ENCODE measurements at places on chromosomes 11 and 22.

GRCh38 chr11:115321605-115322289, 182.5 kb downstream of the CADM1 start:
- DNase-seq = peak; percentile 32

- DNase-seq = no peak
These were observed 20.2 kb downstream of the MMP27 start for GRCh38 chr11:102685338-102685737.

GRCh38 chr11:65321828-65322485, 7.3 kb downstream of the CDC42EP2 start:
- DNase-seq = no peak

DNA sequence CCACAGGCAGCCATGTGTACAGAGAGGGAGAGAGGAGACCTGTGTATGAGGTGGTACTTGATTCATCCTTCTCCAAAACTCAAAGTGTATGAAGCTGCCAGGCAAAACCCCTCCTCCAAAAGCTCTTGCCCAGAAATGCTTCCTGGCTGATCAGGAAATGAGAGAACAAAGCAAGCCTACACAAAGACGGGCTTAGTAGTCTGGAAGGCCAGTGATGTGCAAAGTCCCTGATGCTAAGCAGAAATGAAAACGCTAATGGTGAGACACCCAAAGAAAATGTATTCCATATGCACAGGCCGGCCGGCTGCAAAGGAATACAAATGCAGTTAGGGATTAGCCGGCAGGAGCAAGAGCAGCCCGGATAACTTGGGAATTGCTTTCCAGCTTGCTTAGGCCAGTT, 234.9 kb upstream of the CADM1 start:
- DNase-seq = no peak

- DNase-seq = no peak
These were observed 15.1 kb downstream of the PLEKHA7 start for GRCh38 chr11:16999116-16999515.

DNA sequence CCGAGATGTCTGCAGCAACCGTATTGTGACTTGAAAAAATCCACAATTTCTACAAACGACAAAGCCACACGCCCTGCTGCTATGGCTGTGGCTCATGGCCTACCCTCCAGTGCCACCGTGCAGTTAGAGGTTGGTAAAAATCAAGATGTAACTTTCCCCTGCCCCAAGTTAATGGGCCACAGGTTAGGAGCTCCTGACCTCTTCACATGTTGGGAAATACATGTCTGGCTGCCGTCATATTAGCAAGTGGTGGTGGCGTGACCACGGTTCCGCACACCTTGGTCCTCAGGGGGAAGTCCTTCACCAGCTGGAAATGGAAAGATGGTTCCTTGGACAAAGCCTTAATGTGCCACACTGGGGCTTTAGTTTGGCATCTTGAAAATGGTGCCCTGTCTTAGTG, 27.4 kb upstream of the CCND1 start:
- no peak for DNase-seq

GRCh38 chr11:8640267-8640906, 42.1 kb downstream of the TRIM66 start:
- DNase-seq = no peak

DNA sequence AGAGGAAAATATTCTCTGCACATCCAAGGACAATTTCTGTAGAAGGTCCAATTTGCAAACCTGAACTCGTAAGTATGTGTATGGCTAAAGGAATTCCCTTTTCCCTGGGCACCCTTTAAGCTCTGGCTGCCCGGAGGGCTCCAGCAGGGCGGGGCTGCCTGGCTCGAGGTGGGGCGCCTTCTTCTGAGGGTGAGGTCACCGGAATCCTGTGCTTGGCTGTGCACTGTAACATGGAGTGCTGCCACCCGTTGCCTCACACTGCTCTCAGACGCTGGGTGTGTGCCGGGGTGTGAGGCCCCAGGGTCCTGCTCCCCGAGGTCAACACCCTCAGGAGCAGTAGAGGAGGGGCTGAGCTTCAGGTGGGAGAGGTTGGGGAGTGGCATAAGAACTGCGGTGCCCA, 61.5 kb downstream of the SYN3 start:
- no peak for DNase-seq

DNA sequence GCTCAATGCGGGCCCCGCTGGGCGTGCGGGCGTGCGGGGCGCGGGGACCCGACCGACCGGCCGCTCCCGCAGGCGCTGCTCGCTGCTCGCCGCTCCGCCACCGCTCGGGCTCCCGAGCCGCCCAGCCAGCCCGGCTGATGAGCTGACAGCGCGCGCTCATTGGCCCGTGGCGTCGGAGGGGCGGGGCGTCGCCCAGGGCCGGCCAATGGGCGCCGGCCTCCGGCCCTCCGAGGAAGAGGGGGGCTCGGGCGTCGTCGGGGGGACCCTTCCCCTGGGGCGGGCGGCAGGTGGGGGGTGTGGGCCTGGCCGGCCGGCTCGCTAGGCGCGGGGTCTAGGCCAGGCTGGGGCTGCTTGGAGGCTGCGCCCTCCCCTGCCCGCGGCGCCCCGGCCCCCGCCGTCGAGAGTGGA, at the start of gene SCUBE1:
TSS of gene SCUBE1 (minus strand) at position 111 of the 408 bp plus-strand sequence. CDS start 111 bp downstream, outside the sequence.
- peak; percentile 17 for DNase-seq

GRCh38 chr11:82732734-82733443, 775 bp downstream of the FAM181B start:
- DNase-seq = no peak

- DNase-seq = no peak
These were observed 41.8 kb upstream of the AMPD3 start for GRCh38 chr11:10413268-10413667.

DNA sequence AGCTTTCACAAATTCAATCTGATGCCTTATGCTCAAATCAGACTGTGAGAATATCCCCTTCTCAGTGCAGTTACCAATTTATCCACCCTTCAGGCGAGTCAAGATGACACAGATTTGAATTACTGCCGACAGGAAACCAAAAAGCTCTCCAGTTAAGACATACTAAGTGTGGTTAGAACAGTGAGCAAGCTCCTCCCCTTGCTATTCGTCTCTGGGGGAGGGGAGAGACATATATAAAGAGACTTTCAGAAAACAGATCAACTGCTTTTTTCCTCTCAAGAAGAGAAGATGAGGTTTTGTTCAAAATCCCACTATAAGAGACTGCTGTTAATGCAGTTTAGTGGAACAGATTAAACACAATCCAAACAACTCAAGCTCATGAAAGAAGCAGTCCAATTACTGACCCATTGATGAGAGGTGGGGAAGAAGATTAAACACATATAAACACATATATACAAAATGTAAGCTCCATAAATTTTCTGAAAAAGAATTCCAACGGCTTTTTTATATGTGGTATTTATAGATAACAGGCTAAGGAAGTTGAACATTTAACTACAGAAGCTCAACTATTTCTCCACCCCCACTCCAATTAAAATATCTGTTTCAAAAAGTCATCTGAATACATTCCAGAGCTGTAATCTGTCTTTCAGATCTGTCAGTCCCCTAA, 102.7 kb downstream of the MRTFA start:
- DNase-seq = peak; percentile 44
